Activated CD8-positive, alpha-beta memory T cell treated with anti-CD3 and anti-CD28 coated beads, Interleukin-2, amount 10 ng/mL, durations not matched to agents 7 days and 5 days (primary cell): ENCODE measurements at places on chromosomes 2 and 18. TPM values are rescaled to one million over a fixed set of nuclear protein-coding genes. Genes with fewer than 3 reads are reported as not detected.

Gene RBFA
- total RNA-seq: 28.6 TPM

Gene FAM110C
- 2.1 TPM for total RNA-seq

Gene NIFK
- 102 TPM for total RNA-seq

Gene POMC
- total RNA-seq: 4.3 TPM

Gene FER1L5
- not detected for total RNA-seq

Gene PKDCC
- total RNA-seq: not detected

Gene BIN1
- 105 TPM for total RNA-seq

Gene SERPINB5
- total RNA-seq: not detected

Gene DSG4
- not detected for total RNA-seq

Gene SLC9A4
- total RNA-seq: 0.05 TPM

Gene PTPRN
- total RNA-seq: 0.28 TPM

Gene ATP6V1C2
- total RNA-seq: not detected

Gene KCMF1
- total RNA-seq: 89.0 TPM

Gene PLEK
- total RNA-seq: 42.5 TPM

Gene CD28
- total RNA-seq: 35.7 TPM

Gene PMAIP1
- total RNA-seq: 54.7 TPM

Gene MC5R
- total RNA-seq: 0.12 TPM

Gene CEBPZ
- total RNA-seq: 52.2 TPM

Gene FSHR
- total RNA-seq: not detected
